ENCODE measurements at places on chromosomes 3 and 15.

DNA sequence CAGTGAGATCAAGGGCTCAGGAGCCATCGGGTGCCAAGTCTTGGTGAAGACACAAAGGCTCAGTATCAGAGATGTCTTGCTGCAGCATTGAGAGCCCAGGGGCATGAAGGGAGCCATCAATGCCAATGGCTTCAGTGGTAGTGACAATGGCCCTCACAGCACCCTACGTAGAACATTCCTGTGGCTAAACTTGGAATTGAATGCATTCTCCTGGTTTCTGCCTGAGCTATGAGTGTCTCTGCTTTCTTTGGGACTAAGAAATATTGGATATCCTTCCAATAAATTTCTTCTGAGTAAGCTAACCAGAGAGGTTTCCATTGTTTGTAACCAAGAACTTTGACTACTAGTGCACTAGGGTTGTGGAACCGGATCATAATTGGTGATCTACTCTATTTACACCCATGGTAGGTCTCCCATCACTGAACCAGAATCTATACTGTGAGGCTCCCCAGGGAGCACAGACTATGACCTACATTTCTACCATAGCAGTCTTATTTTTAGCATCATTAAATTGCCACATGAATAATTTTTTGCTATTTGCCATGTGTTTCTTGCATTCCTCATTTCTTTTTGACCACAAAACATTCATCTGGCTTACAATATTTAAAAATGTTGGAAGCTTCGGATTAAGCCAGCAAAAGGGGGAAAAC lies 31.6 kb upstream of the PDZRN3 start:
- DNase-seq: no peak

DNA sequence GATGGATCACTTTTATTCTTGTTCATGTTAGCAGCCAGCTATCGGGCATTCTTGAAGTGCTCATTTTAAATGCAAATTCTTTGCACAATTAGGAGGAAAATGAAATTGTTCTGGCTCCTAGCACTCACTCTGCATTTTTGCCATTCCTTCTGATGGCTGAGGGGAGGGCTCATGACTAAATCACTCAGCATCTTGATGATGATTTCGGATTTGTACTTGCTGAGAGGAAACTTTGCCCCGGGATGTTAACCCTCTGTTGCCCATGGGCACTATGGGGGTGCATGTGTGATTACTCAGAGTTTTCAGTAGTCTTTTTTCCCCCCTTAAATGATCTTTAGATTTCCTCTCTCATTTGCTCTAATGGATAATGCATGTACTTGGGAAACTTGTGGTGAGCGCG lies 299.6 kb upstream of the C2CD4B start:
- no peak for DNase-seq

- no peak for DNase-seq
Measured at GRCh38 chr15:62912808-62913207, 129.7 kb upstream of the TPM1 start.

DNA sequence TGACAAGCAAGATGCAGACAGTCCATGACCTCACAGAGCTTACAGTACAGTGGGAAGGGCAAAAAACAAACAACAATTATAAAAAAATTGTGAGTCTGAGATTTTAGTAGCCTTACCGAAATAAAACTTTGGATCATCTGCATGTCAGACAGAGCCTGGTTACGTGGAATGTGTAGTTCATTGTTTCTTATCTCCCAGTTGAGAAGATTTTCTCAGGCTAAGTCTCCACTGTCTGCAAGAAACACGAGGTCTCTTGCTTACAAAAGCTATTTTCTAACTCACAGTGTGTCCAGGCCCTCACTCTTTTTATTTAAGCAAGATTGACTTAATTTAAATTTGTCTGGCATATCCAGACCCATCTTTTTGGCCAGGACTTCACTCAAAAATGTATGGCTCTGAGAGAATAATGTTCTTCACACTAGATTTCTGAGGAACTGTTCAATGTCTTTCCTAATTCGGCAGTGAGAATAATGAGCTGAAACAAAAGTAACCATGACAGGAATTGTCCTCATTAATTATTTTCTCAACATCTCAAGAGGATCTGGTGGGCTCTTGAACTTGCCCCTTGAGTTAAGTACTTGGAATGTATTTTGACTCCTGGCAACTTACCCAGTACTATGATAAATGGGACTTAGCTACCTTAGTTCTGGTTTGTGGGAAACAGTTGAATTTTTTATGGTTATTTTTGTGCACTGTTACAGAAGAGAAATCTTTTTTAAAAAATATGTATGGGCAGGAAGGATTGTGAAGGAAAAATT lies 265.1 kb upstream of the COL8A1 start:
- DNase-seq: no peak

DNA sequence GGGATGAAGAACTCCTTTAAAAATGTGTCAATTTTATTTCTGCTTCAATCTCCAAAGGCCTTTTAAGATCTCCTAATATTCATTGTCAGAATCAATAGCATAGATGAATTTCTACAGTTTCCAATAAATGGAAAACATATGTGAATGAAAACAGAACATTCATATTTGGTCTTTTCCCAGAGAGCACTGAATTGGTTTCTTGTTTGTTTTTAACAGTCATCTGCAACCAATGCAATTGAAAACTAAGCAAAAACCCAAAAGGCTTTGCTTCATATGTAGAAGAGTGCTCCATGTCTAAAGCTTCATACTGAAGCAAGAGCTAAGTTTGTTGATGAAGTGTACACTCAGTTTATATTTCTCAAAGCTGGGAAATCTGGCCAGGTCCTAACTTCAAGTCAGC lies 426.5 kb upstream of the CDIN1 start:
- no peak for DNase-seq

- DNase-seq: no peak
Measured at GRCh38 chr3:99396651-99397275, 241.6 kb upstream of the COL8A1 start.

- DNase-seq: no peak
Measured at GRCh38 chr15:54364961-54365360, 386.7 kb downstream of the UNC13C start.
